ENCODE measurements at places on chromosomes 2 and 18.

DNA sequence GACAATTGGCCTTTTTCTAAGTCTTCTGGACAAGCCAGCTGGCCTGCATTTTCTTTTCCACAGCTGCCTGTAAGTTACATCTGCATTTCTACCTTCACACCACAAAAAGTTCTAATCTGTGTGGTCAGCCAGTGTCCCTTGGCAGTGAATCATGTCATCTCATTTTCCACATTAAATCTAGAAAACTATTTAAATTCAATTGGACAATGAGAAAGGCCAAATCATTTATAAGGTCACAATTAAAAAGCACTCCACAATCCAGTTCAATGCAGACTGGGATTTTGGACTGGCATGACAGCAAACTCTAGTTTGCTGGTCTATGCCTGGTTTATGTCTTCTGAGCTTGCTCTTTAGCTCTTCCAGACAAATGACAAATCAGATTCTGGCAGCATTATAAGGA is 494.2 kb upstream of the SPHKAP start:
- no peak for DNase-seq

DNA sequence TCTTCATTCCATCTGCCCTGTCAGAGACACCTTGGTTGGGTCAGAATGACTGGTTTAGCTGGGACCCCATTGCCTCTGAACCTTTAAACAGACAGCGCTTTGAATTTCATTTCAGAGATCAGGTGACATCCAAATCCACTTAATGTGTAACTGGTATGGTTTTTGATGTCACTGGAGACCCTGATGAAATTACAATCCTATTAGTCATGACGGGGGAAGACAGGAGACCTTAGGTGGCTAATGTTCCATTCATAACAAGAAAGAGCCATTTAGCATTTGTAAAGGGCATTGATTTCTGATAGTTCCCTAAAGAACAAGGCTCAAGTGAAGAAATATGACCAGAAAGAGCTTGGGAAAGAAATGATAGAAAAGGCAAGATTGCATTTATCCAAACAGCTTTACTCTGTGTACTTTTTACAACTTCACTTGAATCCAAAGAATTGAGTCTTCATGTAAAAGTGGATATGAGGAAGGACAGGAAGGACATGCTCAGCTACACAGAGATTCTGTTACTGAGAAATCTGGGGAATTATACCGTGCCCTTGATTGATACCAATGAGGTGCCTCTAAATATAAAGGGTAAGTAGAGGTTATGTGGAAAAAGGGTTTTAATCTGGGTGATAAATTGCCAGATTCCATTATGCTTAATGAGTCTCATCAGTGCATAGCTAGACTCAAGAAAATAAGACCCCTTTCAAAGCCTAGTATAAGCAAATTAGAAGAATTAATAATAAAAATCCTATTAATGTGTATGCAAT is 198.2 kb downstream of the NCKAP5 start:
- no peak for DNase-seq

DNA sequence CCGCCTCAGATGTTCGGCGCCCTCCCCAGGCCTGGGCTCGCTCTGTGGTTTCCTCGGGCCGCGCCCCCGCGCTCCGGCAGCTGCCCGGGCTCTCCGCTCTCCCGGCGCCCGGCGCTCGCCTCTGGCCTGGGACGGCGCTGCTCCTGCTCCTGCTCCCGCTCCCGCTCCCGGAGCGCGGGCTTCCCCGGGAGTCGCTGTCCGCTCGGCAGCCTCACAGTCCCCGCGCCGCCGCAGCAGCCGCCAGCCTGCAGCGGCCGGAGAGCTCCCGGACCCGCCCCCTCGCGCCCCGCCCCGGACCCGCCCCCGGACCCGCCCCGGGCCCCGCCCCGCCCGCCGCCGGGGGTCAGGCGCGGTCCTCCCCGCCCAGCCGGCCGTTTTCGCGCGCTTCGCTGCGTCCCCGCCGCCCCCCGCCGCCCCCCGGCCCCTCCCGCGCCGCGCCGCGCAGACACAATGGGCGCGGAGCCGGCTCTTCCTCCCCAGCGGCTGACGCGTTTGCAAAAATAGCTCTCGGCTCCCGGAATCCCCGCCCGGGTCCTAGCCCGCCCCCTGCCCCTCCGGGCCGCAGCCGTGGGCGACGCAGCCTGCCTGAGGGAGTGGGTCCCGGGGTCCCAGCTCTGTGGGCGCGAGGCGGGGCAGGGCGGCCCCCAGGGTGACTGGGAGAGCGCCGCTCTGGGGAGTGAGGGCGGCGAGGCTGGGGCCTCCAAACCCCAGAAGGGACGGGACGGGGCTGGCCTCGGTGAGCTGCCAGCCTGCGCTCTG is at the start of gene ARL4C:
TSS of gene ARL4C (minus strand) at position 247 of the 759 bp plus-strand sequence. CDS start 495 bp downstream, outside the sequence.
- peak; percentile 55 for DNase-seq

DNA sequence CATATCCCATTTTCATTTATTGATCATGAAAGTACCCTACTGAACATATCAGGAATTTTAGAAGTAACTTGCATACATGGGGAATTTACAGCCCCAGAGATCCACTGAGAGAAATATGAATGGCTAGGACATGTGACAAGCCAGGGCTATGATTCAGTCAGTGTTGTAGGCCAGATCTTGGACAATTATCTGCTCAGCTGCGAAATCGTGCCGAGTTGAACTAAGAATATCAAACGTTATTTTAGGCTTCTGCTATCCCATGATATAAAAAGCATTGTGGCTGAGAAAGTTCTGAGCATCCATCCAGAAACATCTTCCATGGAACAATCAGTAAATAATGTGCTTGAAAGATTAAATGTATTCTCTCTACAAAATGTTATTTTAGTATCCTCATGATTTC is 85.7 kb upstream of the UNC80 start:
- no peak for DNase-seq

DNA sequence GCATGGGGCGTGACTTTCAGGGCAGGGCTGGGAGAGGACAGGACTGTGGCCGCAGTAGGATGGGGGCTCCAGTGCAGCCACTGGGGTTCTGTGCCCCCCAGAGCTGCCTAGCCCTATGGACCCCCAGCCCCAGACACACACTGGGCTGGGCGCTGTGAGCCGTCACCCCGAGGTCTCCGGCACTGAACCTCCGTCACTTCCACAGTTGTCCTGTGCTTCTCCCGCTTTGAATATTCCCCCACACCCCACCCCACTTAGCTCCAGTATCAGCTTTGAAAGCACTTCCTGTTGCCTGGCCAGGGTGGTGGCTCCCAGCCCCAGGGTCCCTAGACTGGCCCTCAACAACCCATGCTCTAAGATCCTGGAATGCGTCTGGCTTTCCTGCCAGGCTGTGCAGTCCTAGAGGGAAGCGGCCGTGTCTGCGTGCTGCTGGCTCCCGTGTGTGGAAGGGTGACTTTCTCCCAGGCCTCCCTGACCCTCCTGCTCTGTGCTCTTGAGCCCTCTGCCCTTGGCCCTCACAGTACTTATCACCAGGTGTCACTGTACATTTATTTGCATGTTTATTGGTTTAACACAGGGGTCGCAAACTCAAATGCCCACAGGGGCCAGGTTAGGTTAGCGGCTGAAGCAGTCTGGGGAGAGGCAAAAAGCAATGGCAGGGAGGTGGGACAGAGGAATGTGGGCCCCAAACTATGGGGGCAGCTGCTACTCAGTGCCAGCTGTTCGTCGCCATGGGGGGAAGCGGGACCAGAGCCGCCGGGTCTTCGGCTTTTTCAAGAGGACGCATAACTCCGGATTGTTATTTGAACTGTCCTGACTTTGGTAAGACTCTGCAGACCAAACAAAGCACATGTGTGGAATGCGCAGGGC is 9.9 kb downstream of the OBSL1 start:
- no peak for DNase-seq

DNA sequence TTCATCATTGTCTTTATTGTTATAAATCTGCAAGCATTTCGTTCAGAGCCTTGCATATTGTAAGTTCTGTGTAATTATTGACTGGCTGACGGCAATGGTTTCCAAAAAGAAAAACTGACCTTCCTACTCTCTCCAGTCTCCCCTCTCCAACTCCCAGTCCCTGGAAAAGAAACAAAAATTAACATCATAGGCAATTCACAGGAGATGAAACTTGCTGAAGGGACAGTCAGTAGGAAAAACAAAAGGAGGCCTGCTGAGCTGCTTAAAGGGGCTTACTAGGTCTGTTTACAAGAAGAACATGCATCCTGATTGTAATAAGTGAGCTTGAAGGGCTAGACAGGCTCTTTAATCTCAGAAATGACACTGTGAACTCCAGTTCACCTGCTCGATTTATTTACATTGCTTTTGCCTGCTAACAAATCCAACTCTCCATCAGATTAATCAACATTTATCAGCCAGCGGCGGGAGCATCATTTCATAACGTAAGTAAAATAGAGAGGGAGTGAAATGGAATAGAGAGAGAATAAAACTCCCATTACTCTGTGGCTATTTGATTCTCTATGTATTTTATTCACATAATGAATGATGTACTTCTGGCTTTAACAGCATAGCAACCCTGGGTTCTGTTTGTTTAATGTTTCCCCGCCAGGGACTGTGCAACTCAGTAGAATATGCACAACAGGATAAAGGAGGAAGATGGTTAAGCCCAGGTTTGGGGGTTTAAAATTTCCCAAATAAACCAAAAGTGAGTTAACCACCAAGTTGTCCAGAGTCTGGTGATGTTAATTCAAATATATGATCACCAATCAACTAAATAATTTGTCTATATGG is 256.7 kb upstream of the SETBP1 start:
- no peak for DNase-seq

DNA sequence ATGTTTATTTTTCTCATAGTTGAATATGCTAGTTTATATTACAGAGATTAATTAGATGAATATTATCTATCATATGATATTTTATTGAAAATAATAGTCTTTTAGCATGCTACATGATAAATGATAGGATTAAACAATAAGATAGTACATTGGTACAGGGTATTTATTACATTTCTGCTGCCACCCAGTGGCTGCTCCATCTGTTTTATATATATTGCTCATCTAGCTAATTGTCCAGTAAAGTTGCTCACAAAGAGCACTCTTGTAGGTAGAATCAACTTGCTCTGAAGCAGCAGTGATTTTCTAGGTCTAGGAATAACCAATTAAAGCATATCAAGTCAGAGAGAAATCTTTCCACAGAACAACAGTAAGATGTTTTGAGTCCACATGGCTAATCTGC is 183.3 kb downstream of the ASXL3 start:
- DNase-seq: no peak

- DNase-seq: no peak
Observed at GRCh38 chr2:152520759-152521158, 185.8 kb downstream of the FMNL2 start.

DNA sequence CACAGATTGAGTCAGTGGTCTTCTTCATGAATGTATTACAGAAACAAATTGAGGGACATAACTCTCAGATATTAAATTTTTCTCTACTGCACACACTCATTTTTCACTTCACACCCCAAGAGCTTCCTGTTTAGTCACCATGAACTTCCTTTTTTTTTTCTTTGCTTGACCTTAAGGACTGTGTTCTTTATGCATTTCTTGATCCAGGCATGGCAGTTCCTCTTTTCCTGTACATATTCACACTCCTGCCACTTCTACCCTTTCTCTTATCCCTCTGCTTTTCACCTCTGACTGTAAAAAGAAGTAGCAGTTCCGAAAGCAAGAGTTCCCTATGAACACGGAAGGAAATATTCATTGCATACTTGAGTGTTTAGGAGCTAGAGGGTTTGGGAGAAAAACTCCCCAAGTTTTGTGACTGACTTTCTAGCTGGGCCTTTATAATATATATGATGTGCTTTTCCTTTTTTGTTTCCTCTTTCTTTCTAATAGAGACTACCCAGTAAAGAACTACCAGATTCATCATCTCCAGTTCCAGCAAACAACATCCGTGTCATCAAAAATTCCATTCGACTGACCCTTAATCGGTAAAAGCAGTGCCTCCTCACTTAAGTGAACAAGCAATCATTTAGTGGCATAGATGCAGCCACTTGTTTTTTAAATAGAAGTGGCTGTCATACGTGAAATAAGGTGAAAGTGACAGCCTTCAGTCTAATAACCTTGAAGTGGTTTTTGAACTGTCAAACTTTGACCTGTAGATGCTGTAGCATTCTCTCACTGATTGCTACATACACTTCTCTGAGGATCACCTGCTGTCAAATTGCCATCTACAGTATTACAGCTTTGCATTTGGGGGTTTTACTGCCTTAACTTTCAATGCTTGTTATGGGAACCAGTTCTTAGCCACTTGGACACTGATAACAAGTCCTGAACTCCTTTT is 40.8 kb downstream of the PAPOLG start:
- DNase-seq: no peak

DNA sequence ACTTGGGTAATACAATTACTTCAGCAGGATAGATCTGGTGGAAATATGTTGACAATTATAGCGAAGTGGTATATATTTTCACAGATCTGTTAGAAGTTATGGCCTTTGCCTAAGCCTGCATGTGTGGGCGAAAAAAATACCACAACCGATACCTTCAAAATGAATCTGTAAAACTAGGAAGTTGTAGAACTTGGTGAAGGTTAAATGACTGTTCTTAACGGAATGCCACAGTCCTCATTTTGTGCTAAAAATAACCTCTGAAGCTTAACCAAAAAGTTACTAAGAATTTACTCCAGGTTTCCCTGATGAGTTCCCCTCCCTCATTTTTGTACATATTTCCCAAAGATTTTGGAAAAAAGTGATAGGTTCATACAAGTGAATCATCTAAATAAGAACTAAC is 550.7 kb downstream of the THSD7B start:
- DNase-seq: no peak

Data from anterior cingulate cortex (tissue), 58 donors.